H54 (cell line): ENCODE measurements at places on chromosomes 11 and 22.
A peak's percentile ranks its signal among the peaks of the same experiment; 100 is the strongest.

- DNase-seq: no peak
These were observed 48.8 kb upstream of the SHISAL1 start for GRCh38 chr22:44361391-44362126.

DNA sequence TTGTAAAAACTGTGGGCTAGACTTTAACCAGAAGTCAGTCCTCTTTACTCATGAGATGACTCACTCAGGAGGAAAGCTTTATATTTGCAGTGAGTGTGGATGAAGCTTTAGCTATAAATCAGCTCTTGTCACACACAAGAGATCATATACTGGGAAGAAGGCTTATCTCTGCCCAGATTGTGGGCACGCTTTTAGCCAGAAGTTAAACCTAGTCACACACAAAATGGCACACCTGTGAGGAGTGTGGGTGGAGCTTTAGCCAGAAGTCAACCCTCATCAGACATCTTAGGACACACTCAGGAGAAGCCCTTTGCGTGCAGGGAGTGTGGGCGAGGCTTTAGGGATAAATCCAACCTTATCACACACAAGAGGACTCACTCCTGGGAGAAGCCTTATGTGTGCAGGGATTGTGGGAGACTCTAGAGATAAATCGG, 706.9 kb upstream of the LUZP2 start:
- DNase-seq: no peak

DNA sequence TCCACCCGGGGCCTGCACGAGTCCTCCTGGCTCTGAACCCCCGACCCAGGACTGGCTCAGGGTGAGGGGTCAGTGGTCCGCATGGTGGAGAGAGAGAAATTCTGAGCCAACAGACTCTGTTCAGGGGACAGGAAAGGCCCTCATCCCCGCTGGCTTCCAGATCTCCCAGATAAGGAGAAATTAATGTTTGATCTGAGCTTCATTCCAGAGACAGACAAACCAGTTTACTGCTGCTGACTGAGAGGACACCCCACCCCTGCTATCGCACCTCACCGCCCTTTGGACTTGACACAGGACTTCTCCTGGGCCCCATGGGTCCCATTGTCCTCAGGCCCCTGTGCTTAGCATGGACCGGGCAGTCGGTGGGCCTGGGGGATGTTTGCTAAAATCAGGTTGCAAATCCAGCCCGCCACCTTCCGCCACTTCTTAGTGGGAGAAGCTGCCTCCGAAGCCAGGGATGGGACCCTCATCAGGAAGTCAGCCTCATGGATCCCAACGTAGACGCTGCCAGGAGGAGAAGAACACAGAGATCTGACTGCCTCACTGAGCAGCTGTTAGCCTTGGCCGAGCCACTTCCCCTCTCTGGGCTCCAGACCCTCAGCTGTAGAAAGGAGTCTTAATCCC, 11.2 kb upstream of the UPK3A start:
- no peak for DNase-seq

DNA sequence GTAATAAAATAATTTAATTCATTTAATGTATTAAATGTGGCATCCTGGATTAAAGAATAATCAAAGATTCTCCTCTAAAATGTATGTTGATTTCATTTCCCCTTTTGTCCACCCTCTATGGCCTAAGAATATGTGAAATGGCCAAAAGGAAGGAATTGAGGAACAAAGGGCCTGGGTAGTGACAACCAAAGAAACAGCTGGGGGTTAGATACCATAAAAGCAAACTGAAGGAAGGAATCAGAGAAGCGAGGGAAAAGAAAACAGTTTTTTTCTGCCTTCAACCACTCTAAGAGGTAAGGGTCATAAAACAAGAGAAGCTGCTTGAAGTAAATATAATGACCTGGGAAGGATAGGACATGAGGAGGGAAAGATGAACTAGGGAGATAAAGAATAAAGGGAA, 139.3 kb downstream of the FAM76B start:
- DNase-seq: no peak

- no peak for DNase-seq
These were observed 8.3 kb downstream of the PDHX start for GRCh38 chr11:34924714-34925113.

GRCh38 chr22:32571761-32572160, 97.2 kb downstream of the FBXO7 start:
- no peak for DNase-seq

GRCh38 chr11:606245-606644, 9.5 kb downstream of the IRF7 start:
- peak; percentile 99 for DNase-seq

DNA sequence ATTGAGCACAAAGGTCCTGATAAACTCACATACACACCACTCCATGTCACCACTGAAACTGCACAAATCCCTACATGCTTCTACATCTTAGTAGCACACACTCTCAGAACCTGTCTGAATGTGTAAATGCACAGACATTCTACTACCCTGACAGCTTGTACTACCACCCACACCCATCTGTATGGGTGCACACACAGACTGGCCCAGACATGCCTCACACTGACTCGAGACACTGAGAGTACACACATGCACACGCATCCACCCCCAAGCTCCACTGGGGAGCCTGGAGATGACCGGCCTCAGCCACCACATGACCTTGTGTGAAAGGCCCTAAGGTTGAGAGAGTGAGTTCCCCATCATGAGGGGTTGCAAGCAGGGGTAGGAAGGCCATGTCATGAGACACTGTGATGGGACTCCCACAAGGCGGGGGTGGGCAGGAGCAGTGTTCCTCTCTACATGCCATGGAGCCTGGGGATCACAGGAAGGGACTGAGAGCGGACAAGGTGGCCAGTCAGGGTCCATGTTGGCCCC, 28.1 kb downstream of the ARAP1 start:
- no peak for DNase-seq

DNA sequence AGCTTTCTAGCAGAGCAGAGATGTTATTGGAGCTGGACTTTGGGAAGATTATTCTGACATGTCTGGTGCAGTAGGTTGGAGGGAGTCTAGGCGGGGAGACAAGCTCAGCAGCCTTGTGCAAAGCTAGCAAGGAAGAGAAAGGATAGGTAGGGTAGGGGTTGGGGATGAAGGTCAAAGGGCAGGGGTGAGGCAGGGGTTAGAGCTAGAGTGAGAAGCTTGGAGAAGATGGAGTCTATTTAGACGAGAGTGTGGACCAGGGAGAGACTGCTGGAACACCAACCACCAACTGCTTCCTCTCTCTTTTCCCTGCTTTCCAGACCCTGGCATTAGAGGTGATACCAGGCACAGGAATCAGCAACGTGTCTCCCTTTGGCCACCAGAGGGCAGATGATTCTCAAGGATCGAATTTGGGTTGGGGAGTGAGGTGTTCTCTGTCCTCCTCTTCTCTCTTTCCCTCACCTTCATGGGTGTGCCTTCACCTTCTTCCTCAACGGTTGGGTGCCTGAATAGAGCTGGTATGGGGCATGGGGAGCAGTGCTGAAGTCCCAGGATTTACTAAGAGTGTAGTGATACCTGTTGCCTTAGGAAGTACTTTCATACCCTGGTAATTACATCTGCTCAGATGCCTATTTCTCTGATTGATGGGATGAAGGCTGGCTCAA, 1.8 kb upstream of the MARK2 start:
- peak; percentile 83 for DNase-seq

- DNase-seq: peak; percentile 5
These were observed 262.5 kb downstream of the DCDC1 start for GRCh38 chr11:31106968-31107576.

- DNase-seq: no peak
These were observed at the start of gene C11orf68 for GRCh38 chr11:65918211-65919140. TSS of gene C11orf68 (minus strand) at chr11:65919062. CDS start at chr11:65919031, 31 bp downstream.

DNA sequence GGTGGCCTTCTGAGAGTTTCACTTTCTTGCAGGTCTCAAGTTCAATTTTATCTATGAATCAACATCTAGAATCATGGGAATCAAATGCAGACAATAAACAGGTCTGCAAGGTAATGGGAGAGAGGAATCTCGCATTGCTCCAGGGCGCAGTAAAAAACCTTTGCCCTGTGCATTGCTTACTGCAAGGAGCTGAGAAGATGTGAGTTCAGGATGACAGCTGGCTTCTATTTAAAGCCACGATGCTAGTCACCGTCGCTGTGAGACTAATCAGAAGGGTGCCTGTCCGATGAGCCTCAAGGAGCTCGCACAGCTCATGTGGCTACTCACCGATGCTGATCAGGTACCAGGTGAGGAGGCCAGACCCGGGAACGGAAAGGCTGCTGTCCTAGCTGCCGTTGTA, 30.2 kb upstream of the APOA1 start:
- no peak for DNase-seq

- no peak for DNase-seq
These were observed 357.7 kb upstream of the ARHGAP42 start for GRCh38 chr11:100329352-100329751.
